ENCODE measurements at places on chromosomes 7 and 10.
A peak's percentile ranks its signal among the peaks of the same experiment; 100 is the strongest.

DNA sequence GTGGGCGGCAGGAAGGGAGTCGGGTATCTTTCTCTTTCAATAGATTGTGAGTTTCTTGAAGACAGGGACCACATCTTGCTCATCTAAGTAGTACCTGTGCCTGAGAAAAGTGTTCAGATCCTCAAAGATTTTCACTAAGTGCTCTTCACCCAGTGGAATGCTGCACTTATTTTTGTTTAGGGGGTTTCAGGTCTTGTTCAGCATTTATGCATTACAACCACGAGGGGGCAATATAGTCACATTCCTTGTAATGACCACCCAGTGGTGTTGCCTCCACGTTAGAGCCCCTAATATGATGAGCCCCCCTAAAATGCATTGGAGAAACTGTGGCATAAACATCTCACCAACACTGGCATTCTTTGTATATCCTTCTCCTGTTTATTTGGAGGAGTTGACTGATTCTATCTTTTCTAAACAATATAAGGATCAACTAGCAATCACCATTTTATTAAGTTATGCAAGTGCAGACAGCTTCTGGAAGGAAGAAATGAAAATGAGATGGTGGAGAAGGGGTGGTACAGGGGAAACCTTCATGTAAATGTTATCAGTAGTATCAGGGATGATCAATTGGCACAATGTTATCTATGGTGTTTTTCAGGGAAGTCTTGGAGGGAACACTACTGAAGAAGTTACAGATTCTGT is 3.1 kb upstream of the PAPSS2 start:
- no peak for DNase-seq

- DNase-seq: no peak
Measured at GRCh38 chr7:41238851-41239331, 464.0 kb downstream of the INHBA start.

- DNase-seq: no peak
Measured at GRCh38 chr7:3138206-3138605, 94.5 kb upstream of the CARD11 start.

DNA sequence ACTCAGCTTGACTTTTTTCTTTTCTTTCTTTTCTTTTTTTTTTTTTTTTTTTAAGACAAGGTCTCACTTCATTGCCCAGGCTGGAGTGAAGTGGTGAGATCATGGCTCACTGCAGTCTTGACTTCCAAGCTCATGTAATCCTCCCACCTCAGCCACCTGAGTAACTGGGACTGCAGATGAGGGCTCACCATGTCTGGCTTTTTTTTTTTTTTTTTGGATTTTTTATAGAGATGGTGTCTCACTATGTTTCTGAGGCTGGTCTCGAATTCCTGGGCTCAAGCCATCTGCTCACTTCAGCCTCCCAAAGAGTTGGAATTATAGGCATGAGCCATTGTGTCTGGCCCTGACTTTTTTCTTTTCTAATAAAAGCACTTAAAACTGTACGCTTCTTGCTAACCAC is 358.2 kb upstream of the IGFBP3 start:
- no peak for DNase-seq

- DNase-seq: no peak
Measured at GRCh38 chr7:97499204-97499603, 232.7 kb upstream of the TAC1 start.

GRCh38 chr10:76115131-76115470 is 683.7 kb downstream of the LRMDA start:
- no peak for DNase-seq

- no peak for DNase-seq
Measured at GRCh38 chr10:59593768-59594167, 115.9 kb downstream of the SLC16A9 start.

GRCh38 chr7:151611041-151611440 is 91.3 kb upstream of the RHEB start:
- DNase-seq: no peak

GRCh38 chr10:126087796-126088505 is 191.6 kb downstream of the FANK1 start:
- no peak for DNase-seq

GRCh38 chr7:19113855-19114550 is 3.4 kb downstream of the TWIST1 start:
- DNase-seq: no peak

GRCh38 chr10:124842721-124843120 is 41.1 kb downstream of the ABRAXAS2 start:
- no peak for DNase-seq

GRCh38 chr7:151193203-151193978 is 6.3 kb upstream of the ASB10 start:
- DNase-seq: no peak

DNA sequence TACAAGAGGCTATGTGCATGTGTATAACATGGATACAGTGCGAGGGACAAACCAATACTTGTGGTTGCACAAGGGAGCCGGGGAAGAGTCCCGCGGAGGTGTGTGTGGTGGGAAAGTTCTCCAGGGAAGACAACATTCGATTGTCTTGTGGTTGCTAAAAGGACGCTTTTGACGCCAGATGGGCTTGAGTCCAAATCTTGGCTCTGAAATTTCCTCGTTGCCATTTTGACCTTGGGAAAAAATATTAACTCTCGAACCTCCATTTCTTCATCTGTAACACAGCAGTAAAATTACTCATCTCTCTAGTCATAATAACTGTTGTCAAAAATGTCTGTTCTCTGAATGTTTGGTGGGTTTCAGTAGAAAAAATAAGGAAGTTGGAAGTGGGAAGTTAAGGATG is 16.5 kb downstream of the PLXDC2 start:
- no peak for DNase-seq

DNA sequence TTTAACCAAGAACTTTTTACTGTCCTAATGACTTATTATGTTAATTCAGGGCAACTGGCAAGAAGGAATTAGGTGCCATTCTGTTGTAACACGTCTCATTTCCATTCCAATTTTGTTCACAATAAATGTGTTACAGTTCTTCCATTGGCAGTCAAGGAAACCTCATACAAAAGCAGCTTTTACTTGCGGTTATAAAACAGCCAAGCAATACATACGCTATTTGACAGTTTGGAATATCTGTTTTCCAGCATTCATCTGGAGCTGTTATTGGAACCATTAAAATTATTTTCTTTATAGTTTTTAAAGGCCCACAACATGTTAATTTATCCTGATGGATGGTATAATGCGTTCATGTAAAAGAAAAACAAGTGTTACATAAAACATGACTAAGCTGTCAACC is 33.3 kb downstream of the MTERF1 start:
- no peak for DNase-seq

DNA sequence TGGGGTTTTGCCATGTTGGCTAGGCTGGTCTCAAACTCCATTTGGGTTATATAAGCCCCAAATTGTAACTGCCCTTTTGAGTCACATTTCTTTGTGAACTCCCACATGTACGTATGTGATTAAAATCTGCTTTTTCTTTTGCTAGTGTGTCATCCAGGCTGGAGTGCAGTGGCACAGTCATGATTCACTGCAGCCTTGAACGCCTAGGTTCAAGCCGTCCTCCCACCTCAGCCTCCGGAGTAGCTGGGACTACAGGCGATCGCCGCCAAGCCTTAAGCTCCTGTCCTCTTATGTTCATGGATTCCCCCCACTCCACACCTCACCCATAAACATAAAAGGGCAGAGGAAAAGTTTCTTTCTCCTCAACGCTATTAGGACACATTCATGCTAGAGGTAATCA is 4.4 kb upstream of the SMC3 start:
- DNase-seq: no peak

- DNase-seq: no peak
Measured at GRCh38 chr7:132392713-132393112, 183.6 kb downstream of the PLXNA4 start.

- no peak for DNase-seq
Measured at GRCh38 chr10:109892931-109893330, 30.4 kb downstream of the XPNPEP1 start.

GRCh38 chr10:86506499-86506898 is 15.1 kb downstream of the WAPL start:
- no peak for DNase-seq

DNA sequence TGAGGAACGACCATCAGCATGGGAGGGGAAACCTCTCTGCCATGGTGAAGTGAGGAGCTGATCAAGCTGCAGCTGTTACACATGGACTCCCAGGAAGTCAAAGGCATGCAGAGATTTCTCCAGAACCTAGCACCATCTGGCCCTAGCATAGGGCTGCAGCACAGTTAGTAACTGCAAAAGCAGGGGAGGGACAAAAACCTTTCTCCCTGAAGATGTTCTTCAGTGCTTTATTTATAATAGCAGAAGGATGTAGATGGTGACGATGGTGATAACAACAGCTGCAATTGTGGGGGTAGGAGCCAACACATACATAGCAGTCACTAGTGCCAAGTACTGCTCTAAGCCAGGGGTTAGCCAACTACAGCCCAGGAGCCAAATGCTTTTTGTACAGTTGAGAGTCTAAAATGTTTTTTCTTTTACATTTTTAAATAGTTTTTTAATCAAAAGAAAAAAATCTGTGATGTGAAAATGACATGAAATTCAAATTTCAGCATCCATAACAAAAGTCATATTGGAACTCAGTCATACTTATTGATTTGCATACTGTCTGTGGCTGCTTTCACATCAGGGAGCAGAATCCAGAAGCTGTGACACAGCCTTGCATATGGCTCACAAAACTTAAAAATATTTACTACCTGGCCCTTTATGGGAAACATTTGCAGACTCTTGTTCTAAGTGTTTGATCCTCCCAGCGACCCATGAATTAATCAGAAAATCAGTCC is 299.5 kb downstream of the ELMO1 start:
- DNase-seq: no peak

DNA sequence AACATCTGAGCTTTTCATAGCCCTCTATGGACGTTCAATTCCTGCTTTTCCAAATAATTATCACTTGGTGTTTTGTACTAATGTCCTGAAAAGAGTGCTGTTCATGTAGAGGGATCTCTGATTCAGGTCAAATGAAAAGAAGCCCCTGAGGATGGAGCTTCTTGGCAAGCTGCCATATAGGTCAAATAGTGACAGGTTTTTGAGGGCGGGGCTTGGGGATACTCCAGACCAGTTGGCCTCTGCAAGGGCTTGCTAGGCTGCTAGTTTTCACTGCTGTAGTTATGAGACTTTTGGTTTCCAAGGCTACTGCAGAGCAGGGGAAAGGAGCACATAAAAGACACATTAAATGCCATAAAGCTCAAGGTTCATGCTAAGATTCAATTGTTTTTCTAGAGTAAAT is 257.2 kb upstream of the CACNA2D1 start:
- no peak for DNase-seq

DNA sequence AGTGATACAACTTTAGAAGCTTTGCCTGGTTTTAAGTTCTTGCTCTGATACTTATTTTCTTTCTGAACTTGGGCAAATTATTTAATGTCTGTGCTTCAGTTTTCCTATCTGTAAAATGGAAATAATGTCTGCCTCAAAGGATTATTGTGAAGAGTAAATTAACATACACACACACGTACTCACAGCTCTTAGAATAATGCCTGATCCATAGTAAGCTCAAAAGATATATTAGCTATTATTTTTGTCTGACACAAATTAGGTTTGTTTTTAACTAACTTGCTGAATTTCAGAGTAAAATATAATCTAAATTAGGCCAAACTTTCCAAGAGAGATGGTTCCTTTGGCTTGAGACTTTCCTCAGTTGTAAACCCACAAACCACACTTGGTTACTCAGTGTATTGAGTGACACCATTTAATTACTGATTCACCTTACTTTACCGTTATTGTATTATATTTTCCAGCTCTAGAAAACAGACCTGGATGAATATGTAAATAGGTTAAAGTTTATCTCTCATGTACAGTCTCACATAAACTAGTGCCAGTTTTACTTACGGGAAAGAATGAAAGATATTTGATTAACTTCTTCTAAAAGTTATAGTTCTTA is 50.4 kb downstream of the VTI1A start:
- DNase-seq: no peak

DNA sequence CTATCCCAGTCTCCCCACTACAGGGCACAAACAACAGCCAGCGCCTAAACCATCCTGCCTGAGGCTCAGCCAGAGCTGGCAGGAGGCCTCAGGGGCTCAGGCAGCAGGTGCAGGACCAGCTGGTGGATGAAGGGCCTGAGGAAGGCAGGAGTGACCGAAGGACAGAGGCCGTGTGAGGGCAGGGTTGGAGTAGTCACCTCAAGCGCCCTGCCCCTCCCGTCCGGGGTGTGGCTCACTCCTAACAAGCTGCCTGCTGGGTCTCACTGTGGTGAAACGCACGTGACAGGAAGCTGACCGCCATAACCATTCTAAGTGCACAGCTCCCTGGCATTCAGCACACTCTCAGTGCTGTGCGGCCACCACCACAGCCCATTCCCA is 281.1 kb downstream of the ELFN1 start:
- DNase-seq: no peak

GRCh38 chr7:130278860-130279259 is 12.2 kb downstream of the CPA2 start:
- DNase-seq: no peak

DNA sequence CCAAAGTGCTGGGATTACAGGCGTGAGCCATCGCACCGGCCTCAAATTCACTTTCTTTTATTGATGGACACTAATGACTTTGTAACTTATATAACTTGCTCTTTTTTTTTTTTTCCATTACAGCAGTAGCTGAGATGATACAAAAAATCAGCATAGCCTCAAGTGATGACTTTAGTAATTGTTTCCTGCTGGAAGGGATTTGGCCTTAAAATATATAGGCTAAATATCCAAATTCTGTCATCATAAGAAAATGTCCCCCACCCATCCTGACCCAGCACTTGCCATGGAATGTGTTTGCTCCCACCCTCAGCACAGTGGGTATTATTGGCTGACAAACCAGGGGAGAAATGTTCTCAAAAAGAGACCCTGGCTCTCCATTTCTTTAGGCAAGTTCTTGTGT is 1264.1 kb upstream of the AUTS2 start:
- DNase-seq: no peak

- DNase-seq: peak; percentile 51
Measured at GRCh38 chr7:5586279-5586962, 162.8 kb upstream of the TNRC18 start.

DNA sequence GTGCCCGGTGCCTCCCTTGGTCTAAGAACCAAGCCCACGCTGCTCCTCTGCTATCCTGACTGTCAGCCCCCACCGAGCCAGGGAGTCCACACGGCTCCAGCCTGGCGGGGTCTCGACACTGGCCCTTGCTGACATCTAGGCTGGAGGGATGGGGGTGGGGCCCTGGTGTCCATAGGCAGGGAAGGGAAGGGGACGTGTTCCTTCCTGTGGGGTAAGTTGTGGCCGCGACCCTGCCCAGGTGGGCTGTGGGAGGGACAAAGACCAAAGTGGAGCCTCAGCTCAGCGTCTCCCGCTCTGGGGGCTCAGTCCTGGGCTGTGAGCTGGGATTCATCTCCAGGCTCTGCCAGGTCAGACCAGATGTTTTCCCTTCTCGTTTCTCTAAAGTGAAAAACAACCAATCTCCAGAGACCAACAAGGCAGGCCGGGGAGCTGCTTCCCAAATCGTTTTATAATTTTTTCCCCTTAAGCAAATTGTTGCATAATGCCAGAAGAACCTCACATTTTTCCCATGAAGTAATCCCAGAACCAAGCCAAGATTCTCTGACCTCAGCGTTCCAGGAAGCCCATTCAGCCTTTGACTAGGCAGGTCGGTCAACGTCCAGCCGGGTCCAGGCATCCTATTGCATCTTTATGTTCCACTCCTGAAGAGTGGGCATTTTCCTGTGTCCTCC is 101.2 kb downstream of the RGS10 start:
- no peak for DNase-seq
